ENCODE measurements at places on chromosomes 5 and 9.

DNA sequence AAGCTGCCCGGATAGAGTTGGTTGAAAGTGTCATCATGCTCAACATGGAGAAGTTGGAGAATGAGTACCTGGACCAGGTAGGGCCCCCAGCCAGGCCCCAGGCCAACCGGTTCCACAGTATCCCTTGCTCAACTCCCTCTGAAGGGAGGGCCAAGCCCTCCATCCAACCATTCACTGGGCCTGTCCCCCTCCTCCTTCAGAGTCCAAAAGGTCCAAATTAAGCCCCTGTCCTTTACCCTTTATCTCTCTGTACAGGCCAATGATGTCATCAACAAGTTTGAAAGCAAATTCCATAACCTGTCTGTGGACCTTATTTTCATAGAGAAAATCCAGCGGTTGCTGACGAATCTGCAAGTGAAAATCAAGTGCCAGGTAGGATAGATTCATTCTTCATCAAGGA is 47.2 kb downstream of the CCDC180 start:
- no peak for ATAC-seq

- ATAC-seq, result peak; percentile 67
Measured at GRCh38 chr5:150544611-150545219, 36.8 kb downstream of the NDST1 start.

GRCh38 chr5:43482490-43483297 is 971 bp downstream of the TMEM267 start:
- no peak for ATAC-seq

GRCh38 chr9:121088576-121088975 is 13.8 kb downstream of the CNTRL start:
- ATAC-seq, result no peak

Data from gastroesophageal sphincter (tissue), 4 donors.